ENCODE measurements at places on chromosomes 7 and 10. TPM values are rescaled to one million over a fixed set of nuclear protein-coding genes. Genes with fewer than 3 reads are reported as not detected.
A peak's percentile ranks its signal among the peaks of the same experiment; 100 is the strongest.

ADCK2 gene
- 26.1 TPM for total RNA-seq

CC2D2B gene
- total RNA-seq: 0.46 TPM

ADRA2A gene
- total RNA-seq: not detected

VWA2 gene
- total RNA-seq: not detected

NKX2-3 gene
- total RNA-seq: not detected

C10orf67 gene
- total RNA-seq: not detected

PRSS37 gene
- total RNA-seq: not detected

TLL2 gene
- 0.18 TPM for total RNA-seq

CALCR gene
- total RNA-seq: not detected

NME8 gene
- total RNA-seq: not detected

MBL2 gene
- total RNA-seq: not detected

PRPS1L1 gene
- total RNA-seq: not detected

DNA sequence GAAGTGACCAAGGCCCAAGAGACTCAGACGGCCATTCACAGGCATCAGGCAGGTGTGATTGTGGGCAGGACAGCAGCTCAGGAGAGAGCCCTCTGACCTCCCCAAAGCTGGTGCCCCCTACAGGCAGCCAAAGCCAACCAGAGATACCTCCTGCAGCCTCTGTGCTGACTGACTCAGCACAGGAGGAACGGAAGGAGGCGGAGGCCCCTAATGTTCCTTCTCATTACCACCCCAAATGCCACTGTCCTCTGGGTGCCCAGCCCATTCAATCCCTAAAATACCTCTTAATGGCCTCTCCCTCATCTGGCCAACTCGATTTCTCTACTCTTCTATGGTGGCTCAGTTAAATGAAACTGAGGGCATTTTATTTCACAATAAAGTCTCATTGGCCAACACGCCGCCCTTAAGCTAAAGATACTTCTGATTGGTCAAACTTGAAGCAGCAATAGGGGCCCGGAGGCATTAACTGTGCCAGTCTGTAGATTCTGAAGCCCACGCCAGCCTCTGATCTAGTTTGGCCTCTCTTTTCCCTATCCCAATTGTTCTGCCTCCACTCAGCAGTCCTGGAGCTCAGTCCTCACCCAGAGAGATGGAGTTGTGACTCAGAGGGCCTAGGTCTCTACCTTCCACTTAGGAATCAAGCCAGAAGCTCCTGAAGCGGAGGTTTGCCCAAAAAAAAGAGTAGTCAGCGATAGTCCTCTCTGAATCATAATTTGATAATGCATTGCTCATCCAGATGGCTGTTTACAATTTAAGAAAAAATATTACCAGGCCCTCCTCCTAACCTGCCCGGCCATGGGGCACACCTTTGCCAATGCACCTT, 1.2 kb downstream of the CYREN start:
- peak overlapping the region; percentile 86 for H3K4me3 ChIP-seq
- H3K27me3 ChIP-seq: no peaks in the 10 kb centered on the region
- H3K36me3 ChIP-seq: peaks cover 33% of the 10 kb centered on the region
- peak overlapping the region; percentile 76 for H3K27ac ChIP-seq
- peaks cover 28% of the 10 kb centered on the region for H3K4me1 ChIP-seq

DNA sequence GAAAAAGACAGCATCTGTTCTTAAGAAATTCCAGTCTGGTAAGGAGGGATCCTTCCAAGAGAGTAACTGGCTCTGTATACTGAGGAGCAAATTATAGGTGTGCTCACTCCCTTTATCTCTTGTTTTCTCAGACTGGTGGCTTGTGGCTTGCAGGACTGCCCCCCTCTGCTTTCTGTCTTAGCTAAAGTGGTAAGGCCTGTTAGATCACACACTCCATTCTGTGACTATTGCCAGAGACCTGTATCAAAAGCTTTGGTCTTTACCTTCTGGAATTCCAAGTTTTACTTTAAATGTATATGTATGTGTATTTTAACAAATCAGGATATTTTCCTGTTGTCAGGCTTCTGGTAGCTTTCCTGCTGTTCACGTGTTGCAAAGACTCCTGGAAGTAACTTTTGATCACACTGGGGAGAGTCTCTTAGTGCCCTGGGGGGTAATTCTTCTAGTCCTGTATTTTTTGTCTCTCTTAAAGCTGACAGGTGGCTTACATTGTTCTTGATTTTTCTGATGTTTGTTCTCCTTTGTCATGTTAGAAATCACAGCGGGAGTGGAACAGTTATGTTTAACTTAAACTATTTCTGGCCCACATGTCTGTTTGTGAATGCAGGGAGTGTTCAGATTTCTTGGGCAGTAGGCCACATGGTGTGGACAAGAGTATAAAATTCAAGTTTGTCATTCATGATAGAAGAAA, 99.0 kb downstream of the PLPP4 start:
- DNase-seq: no peak
- H3K27me3 ChIP-seq: no peaks in the 10 kb centered on the region
- H3K4me1 ChIP-seq: peaks cover 9% of the 10 kb centered on the region
- no peak overlapping the region for H3K4me3 ChIP-seq
- H3K27ac ChIP-seq: peak overlapping the region; percentile 23

DNA sequence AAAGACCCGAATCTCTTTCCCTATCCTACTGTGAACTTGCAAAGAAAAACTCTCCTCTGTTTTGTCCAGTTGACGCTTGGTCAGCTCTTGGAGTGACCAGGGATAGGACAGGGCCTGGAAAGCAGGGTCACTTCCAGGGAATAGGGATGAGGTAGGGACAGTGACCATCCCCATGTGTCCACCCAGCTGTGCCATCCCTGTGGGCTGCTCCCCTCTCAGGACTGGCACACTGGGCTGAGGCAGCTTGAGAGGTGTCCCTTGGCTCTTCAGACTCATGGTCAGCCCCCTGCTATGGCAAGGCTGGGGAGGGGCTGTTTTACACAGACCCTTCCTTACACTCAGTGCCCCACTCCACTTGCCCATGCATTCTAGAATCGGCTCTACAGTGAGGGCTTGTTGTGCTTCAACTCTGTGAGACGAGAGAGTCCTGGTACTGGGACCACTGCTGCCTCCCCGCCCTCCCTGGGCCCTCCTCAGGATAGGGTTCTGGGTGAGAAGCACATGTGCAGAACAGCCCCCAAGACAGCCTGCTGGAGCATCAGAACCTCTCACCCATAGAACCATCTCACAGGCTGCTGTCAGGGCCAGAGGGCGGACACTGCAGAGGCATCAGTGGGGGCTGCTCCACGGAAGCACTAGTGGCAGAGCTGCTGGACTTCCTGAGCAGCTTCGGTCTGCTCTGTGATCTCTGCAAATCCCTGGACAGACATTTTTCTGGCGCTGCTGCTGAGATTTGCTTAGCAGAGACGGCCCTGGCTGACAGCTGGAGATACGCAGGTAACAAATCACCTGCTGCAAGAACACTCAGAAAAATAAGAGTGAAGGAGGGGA, 202.8 kb upstream of the CXCL12 start:
- H3K27ac ChIP-seq: no peak overlapping the region
- no peak overlapping the region for H3K4me3 ChIP-seq

- no peak overlapping the region for H3K4me3 ChIP-seq
- H3K27me3 ChIP-seq: no peaks in the 10 kb centered on the region
- DNase-seq: no peak
Observed at GRCh38 chr7:55546814-55547213, 25.5 kb downstream of the VOPP1 start.

- H3K36me3 ChIP-seq: no peaks in the 10 kb centered on the region
- peaks cover 6% of the 10 kb centered on the region for H3K27me3 ChIP-seq
- DNase-seq: no peak
- no peak overlapping the region for H3K4me3 ChIP-seq
Observed at GRCh38 chr10:97157578-97158095, 28.1 kb downstream of the SLIT1 start.

DNA sequence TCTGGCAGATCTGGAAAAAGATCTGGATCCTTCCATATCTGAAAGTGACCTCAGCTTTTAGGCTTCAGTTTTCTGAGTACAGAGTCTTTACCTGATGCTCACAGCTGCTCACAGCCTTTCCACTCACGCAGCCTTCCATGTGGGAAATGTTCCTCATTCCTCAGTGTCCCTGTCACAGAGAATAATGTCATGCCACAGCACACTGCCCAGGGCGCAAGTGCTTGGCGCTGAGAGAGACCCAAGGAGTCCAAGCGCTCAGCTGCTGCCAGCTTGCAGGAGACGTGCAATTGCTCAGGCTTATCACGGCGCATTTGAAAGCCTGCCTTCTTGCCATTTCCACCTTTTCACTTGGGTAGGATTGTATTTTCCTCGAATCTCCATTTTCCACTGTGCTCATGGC, 271.9 kb upstream of the MKI67 start:
- H3K27ac ChIP-seq: no peak overlapping the region
- H3K4me1 ChIP-seq: no peaks in the 10 kb centered on the region
- no peak overlapping the region for H3K4me3 ChIP-seq
- DNase-seq: no peak
- H3K36me3 ChIP-seq: no peaks in the 10 kb centered on the region

DNA sequence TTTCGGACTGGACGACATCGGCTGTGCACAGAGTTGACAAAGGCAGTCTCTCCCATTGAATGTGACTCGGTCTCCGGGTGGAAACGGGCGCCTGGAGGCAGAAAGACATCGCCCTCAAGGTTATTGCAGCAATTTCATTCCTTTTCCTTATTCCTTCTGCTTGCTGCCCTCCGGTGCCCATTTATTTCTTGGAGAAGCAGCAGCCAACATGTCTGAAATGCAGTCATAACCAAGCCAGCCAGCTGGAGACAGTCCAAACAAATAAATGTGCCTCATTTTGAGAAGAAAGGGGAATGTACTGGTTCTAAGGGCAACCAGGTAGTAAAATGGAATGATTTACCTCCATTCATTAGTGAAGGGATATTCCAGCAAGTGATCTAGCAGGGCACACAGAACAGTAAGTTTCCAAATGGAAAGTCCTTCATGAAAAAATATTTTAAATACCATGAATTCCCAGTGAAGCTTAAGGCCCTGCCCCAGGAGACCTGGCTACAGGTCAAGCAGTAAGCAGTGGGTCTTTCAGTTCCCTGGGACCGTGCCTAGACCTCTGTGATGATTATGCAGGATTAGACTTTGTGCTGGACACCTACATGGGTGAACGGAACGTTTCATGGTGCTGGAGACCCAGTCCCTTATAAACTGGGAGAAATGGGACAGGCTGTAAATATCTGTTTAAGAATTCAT, 86.6 kb downstream of the ABLIM1 start:
- no peak overlapping the region for H3K27ac ChIP-seq
- no peaks in the 10 kb centered on the region for H3K36me3 ChIP-seq
- H3K27me3 ChIP-seq: no peaks in the 10 kb centered on the region

- no peak overlapping the region for H3K27ac ChIP-seq
- H3K36me3 ChIP-seq: peaks cover 3% of the 10 kb centered on the region
- no peak overlapping the region for H3K4me3 ChIP-seq
- H3K27me3 ChIP-seq: no peaks in the 10 kb centered on the region
- no peak for DNase-seq
Observed at GRCh38 chr7:33250421-33250871, 121.1 kb downstream of the BBS9 start.

GRCh38 chr7:3897430-3898372, 596.6 kb downstream of the SDK1 start:
- no peak for DNase-seq
- H3K4me1 ChIP-seq: no peaks in the 10 kb centered on the region
- H3K36me3 ChIP-seq: no peaks in the 10 kb centered on the region
- H3K4me3 ChIP-seq: no peak overlapping the region

DNA sequence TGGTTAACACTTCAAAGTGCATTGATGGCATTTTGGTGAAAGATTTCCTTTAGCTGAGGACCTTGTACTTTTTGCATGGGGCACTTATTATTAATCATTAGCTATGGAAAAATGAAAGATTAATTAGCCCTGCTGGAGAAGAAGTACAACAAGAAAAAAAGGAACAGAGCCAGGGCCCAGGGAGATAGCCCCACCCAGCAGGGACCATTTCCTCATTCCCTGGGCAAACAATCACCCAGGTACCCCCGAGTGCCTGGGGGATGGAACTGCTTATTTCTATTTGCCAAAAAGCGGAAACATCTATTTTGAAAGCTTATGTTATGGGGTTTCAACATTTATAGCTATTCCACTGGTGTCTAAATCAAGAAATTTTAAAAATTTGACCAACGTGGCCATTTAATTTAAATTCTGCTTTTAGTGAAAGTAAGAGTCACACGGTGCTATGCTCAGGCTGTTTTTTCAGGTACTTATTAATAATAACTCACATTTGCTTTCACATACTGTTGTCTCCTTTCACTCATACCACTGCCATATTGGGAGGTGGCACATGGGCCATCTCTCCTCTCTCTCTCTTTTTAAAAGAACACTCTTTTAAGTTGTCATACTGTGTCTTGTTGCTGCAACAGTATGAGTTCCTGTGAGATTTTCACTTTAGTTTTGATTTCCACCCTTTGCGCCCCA, 143.6 kb upstream of the KIF5B start:
- no peak overlapping the region for H3K27ac ChIP-seq
- H3K4me3 ChIP-seq: no peak overlapping the region
- no peaks in the 10 kb centered on the region for H3K27me3 ChIP-seq
- DNase-seq: no peak

GRCh38 chr10:97319671-97320479, 804 bp downstream of the FRAT1 start:
- no peak for DNase-seq
- peaks cover 11% of the 10 kb centered on the region for H3K27me3 ChIP-seq
- H3K36me3 ChIP-seq: peaks cover 1% of the 10 kb centered on the region
- H3K4me1 ChIP-seq: peaks cover 21% of the 10 kb centered on the region
- H3K27ac ChIP-seq: peak overlapping the region; percentile 2
